ENCODE measurements at places on chromosomes 3 and 15. TPM values are rescaled to one million over a fixed set of nuclear protein-coding genes. Genes with fewer than 3 reads are reported as not detected.

SH3BP5 gene
- total RNA-seq = 14.7 TPM

DNA sequence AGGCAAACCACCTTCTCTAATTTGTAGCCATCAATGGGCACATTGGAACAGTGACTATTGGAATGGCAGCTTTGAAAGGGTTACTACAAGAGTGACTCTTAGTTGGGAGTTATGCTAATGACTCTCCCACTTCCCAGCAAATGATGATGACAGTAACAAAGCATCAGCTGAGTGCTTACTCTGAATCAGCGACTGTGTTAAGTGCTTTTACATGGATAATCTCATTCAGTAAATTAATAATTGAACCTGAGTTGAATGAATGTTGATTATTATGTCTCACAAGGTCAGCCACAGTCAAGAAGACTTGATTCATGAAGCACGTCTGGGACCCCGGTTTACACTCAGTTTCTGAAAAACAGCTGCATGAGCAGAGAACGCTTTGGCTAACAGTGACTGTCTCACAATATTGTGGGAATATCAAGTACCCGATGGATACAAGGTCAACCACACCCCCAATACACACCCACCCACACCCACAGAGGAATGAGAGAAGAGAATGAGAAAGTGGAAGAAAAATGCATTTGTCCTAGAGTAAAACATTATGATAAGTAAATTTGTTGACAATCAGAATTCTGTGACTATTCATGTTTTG lies 242.0 kb upstream of the FEZF2 start:
- DNase-seq = no peak

GRCh38 chr15:95944661-95945255 lies 385.7 kb upstream of the NR2F2 start:
- no peak for DNase-seq

TIGIT gene
- not detected for total RNA-seq

RNF13 gene
- total RNA-seq = 29.8 TPM

DNA sequence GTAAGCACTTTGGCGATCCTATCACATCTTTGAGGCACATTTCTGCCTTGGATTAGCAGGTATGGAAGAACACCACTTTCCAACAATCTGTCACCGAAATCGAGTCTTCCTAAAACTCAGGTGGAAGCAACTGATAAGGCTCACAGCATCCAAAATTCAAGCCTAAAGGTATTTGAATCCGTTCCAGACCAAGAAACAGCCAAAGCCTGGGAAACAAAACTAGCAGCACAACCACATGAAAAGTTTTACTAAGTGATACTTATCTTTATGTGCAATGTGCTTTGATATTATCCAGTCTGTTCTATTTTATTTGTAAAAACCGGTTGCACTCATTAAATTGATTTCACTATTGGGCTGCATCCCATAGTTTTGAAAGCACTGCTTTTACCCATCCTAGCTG lies 40.5 kb upstream of the FAM174B start:
- DNase-seq = no peak

LIPH gene
- 0.79 TPM for total RNA-seq

DNA sequence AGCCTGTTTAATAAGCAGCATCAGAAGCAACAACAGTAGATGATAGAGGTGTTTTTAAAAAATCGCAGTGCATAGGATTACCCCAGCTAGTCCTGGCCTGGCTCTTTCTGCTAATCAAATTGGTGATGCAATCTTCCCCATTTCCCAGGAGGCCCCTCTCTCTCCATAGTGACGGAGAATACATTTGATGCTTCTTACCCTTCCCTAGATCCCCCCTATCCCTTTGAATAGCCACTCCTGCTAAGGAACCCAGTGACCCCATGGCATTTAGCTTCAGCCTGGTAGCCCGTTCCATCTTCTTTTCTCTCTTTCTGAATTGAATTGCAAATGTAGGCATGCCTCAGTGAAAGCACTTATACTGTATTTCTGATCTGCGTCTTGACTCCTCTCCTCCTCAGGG lies 223.6 kb upstream of the GAP43 start:
- no peak for DNase-seq

Measured in progenitor cell of endocrine pancreas (in vitro differentiated cells).